Right lung (tissue), 10 donors: ENCODE measurements at places on chromosomes 2 and 18.

- no peak for DNase-seq
Measured at GRCh38 chr2:37366773-37367172, 22.3 kb downstream of the QPCT start.

DNA sequence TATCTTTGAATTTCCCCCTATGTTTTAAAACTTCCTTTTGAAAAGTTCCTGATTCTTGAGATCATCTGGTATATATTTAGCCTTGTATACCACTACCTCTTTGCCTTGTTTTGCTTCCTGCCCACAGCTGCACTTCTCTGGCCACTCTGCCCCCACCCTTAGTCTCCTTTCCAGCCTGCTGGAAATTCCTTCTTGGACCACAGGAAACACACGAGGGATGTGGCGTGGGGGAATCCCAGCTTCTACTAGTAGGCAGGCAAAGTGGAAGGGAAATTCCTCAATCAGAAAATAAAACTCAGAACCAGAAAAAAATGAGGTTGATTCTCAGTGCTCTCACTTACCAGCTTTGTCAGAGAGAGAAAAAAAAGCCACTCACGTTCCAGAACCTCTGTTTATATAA is 13.4 kb downstream of the IL18RAP start:
- no peak for DNase-seq

GRCh38 chr18:50751947-50752346 is 67.9 kb downstream of the MRO start:
- no peak for DNase-seq

DNA sequence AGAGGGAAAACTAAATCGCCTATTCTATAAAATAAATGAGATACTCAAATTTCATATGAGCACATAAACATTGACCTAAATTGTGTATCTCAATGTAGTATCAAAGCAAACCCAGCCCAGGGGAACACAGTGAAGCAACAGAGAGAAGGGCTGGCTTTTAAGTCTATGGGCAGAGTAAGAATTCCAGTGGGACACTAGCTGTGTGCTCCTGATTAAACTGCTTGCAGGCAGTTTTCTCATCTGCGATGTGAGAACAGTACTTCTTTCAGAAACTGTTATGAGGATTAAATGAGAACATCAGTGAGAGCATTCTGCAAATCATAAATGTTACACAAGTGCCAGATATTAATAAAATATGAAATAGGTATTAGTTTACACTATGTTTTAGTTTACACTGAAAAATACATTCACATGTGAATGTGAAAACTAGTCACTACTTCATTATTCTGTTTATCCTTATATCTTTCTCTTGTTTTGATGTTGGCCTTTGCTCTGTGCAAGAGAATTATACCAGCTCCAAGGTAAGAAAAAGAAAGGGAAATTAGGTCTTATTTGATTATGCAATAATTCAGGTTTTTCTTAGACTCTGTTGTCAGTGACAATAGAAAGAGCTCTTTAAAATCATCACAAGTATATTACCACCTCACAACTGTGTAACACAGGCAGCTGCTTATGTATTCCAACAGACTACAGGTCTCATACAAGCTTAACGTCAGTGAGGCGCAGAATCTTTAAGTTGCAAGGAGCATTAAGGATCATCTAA is 47.5 kb downstream of the GAREM1 start:
- no peak for DNase-seq

- DNase-seq = no peak
Measured at GRCh38 chr18:70598406-70598805, 309.6 kb downstream of the SOCS6 start.

DNA sequence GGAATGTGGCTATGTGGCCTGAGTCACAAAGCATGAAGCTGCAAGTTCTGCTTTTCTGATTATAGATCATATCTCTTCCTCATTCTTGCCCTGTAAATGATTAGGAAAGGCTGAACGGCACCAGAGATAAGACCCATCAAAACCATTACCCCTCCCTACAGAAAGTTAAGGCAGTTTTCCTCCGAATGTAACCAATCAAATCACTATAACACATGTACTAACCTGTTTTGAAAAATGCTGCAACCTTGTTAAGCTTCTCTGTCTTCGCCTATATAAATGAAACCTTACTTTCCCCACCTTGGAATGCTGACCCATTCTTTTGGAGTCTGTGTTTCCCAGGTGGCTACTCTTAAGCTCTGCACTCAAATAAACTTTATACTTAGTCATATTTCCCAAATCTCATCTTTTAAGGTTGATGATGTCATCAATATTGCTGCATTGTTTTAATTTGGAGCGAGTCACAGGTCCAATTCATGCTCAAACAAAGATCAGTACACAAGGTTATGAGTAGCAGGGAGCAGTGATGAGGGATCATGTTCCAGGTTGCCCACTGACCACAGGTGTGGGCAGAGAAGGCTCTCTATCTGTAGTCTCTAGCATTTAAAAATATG is 662.3 kb downstream of the IRS1 start:
- no peak for DNase-seq

- no peak for DNase-seq
Measured at GRCh38 chr18:22817844-22818243, 115.3 kb upstream of the RBBP8 start.

DNA sequence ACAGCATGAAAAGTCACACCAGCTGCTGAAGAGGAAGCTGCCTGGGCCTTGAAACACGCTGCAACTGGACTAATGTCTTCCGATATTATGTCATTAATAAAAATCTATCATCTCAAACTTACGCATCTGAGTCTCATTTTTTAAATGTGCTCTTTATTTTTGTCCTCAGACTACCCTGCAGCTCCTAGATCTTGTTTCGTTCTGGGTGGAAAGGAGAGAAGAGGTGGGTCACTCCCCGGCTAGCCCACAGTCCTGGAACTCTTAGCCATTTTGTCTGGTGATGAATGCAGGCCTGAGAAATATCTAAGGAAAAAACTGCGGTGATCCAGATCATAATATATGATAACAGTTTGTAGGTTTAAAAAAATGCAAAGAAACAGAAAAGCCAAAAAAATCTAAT is 73.3 kb downstream of the TXNL1 start:
- no peak for DNase-seq

DNA sequence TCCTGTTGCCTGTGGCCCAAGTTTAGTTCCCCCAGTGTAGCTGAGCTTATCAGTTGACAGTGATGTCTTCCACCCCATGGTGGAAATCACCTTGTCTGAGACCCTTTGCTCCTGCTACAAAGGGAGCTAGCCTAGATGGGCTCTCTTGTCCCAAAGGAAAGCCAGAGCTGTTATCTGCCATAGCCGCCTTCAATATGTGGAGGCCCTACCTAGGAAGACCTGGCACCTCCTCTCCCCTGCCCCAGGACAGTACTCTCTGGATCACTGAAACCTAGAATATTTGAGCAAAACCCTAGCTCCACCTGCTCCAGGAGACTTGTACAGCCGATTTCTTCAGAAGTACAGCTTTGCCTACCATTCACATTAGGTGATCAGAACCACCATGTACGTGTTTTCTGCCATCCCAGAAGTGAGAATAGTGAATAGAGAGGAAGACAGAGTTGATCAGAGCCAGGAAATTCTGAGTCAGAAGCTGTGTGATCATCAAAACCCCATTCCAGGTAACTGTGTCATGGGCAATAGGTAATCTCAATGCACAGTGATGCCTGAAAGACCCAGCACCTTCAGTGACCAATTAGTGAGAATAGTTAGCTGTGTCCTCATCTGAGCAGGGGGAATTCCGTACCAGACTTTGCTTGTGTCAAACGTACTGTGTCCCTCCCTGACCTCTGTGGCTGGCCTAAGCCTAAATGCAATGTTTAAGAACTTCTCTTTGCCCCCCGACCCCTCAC is 138.4 kb upstream of the ALPP start:
- DNase-seq = no peak

GRCh38 chr2:189830510-189830909 is 46.3 kb downstream of the PMS1 start:
- no peak for DNase-seq

GRCh38 chr2:235839226-235839625 is 329.0 kb downstream of the GBX2 start:
- DNase-seq = no peak

- no peak for DNase-seq
Measured at GRCh38 chr2:166167449-166167848, 39.6 kb upstream of the SCN1A start.

- no peak for DNase-seq
Measured at GRCh38 chr18:48877941-48878340, 72.8 kb downstream of the SMAD7 start.

DNA sequence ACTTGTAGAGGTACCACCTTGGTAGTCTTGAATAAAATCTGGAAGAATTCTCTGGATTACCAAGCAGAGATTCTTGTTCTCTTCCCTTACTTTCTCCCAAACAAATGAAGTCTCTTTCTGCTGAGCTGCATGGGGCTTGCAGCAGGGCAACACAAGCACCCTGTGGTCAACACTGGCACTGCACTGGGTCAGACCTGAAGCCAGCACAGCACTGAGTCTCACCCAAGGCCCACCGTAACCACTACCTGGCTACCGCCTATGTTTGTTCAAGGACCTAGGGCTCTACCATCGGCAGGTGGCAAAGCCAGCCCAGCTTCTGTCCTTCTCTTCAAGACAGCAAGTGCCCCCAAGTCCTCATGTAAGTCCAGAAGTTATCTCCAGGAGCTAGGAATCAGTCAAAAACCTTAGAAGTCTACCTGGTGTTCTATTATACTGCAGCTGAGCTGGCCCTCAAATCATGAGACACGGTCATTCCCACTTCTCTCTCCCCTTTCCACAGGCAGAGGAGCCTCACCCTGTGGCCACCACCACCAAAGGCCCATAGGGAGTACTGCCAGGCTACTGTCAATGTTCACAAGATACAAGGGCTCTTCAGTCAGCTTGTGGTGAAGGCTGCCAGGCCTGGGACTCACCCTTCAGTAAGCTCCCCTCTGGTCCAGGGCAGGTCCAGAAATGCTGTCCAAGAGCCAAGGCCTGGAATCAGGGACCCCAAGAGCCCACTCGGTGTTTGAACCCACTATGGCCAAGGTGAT is 18.4 kb downstream of the VPS54 start:
- DNase-seq = no peak

- peak; percentile 83 for DNase-seq
Measured at GRCh38 chr2:37324786-37325624, at the start of gene PRKD3. Gene PRKD3, minus strand, starts transcription at chr2:37324833. Its CDS starts 8,309 bp downstream, at chr2:37316524.
